NCI-H1417 treated with DMSO at 0.1 percent for 48 hours (cell line): ENCODE measurements at places on chromosomes 1 and 21.

DNA sequence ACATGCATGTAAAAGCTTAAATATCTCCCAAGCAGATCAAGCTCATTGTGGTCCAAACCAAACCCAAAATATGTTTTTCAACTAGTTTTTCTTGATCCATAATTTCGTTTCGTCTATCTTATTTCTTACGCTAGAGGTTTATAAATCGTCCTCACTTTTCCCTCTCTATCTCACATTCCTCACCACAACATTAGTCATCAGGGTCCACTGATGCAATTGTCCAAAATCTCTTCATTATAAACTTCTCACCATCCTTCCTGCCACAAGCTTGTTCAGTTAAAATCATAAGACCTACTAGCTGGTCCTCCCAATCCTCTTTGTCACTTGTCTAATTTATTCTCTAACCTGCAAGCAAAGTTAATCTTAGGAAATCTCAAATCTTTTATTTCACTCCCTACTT lies 173.0 kb upstream of the PALMD start:
- DNase-seq: no peak

DNA sequence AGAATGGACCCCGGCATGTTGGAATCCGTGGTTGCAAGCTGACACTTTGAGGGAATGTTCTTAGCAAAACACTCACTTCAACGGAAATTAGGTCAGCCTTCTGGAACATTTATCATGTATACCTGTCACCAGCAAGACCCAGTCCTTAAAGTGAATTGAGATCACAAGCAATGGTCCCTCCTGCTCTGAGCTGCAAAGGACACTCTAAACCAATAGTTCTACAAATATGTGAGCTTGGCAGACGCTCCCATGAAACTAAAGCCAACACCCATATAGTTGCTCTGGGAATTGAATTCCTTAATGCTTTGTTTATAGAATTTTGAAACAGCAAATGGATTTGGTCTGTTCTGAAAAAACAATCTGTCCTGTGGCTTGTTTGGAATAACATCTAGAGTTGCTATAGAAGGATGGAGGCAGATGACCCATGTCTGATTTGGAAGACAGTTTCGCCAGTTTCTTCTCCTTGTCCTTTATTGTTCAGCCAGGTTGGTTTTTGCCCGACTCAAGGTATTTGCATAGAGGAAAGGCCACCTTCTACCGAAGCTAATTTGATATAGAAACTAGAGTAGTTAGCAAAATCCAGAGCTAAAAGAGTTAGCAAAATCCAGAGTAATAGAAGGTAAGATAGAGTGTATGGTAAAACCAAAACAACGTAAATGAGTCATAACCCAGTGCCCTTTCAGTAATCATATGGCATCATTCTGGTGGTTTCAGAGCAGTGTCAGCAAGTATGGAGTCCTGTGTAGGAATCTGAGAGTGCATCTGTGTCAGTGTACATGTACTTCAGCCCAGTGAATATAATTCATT lies 236.2 kb downstream of the NFIA start:
- no peak for DNase-seq

DNA sequence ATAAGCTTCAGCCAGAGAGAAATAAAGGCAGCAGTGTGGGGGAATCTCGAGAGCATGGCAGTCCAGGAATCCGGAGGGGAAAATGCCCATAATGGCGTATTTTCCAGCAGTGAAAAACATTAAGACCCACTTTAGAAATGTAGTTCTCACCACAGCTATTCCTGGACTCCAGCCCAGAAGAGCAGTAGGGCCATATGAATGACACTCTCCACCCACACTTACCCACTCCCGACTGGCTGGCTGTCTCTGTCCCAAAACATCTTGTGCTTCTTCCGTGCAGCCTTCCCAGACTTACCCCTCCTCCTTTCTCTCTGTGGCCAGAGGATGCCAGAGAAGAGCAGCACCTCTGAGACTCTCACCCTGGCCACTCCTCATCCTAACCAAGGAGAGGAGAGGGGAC lies 56.4 kb downstream of the TRABD2B start:
- no peak for DNase-seq

- no peak for DNase-seq
These were observed 60.5 kb downstream of the TAS1R2 start for GRCh38 chr1:18798946-18799345.

DNA sequence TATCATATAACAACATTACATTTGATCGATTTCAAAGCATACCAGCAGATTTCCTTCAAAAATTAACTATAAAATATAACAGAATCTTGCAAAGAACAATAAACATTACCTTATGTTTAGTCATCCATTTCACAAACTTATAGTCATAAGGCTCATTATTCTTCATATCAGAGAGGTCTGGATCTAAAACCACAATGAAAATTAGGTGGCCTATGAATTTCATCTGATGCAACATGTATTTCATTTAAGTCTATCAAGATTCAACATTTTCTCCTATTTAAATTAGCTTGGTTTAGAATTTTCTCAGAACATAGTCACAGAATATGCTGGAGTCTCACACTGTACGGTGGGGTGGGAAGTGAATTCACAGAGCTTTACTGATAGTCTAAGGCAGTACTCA lies 49.2 kb downstream of the KYAT3 start:
- no peak for DNase-seq

- no peak for DNase-seq
These were observed 73.5 kb downstream of the JAK1 start for GRCh38 chr1:64892576-64893573.

- no peak for DNase-seq
These were observed 22.0 kb upstream of the RNF187 start for GRCh38 chr1:228465141-228465540.

DNA sequence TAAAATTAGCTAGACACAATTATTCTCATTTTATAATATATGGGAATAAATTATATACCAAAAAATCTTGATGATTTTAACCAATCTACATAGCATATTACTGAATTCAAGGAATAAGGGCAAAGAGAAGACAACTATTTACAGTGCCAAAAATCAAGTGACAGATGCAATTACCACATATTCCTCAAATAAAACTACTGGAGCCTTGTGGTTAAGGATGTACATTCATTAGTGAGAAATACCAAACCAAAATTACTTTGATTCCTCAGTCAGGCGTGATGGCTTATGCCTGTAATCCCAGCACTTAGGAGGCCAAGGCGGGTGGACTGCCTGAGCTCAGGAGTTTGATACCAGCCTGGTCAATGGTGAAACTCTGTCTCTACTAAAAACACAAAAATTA lies 68.8 kb upstream of the RBM34 start:
- no peak for DNase-seq

GRCh38 chr1:22612671-22613571 lies 23.5 kb upstream of the C1QA start:
- DNase-seq: no peak

GRCh38 chr1:199573047-199573446 lies 454.5 kb upstream of the NR5A2 start:
- no peak for DNase-seq

DNA sequence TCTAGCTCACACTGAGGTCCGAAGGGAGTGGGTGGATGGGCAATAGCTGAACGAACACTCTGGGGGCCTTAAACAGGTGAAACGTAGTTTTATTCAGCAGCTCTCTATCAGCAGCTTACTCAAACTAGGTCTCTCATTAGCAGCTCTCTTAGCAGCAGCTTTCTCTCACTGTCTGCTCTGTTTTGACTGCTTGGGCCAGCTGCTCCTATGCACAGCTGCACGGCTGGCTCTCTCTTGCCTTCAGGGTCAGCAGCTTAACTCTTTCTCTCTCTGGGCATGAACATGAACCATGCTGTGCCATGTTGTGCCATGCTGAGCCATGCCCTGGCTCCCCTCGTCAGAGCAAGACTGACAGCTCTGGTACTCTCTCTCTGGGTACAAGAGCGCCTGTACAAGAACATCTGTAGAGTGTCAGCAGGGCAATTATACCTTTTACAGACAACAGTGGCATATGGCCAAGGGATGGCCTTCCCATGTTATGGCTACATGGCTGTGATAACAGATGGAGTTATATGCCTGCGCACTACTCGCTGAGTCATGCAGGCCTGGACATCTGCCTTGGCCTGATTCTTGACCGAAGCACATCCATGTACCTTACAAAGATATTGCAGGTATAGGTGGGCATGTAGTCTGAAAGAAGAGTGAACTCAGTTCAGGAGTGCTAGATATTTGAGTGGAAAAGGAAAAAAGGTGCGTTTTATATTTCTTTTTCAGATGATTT lies 152.4 kb downstream of the LEPR start:
- no peak for DNase-seq

DNA sequence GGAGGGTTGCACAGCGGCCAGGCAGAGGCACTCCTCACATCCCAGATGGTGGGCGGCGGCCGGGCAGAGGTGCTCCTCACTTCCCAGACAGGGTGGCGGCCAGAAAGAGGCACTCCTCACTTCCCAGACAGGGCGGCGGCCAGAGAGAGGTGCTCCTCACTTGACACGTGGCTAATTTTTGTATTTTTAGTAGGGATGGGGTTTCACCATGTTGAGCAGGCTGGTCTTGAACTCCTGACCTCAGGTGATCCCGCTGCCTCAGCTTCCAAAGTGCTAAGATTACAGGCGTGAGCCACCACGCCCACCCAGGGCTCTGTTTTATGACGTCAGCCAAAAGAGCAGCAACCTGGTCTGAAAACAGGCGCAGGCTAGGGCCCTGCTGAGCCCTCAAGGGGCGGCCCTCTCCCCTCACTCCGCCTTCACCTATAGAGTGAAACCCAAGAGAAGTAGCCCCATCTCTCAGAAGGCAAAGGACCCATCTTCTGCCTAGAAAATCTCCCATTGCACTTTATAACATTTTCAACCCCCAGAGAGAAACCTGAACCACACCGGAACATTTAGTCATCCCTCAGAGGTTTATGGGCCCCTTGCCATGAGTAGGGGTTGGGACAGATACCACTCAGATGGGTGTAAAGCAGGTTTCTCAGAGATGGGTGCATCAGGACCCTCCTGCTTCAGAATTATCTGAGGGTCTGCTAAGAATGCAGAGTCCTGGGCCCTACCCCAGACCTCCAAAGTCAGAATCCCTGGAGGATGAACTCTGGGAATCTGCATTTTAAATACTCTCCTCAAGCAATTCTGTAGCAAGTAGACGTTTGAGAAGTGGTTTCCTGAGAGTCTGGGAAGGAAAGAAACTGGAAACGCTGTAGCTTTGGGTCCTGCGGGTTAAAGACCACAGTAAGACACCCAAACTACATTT lies 40.8 kb downstream of the CDK18 start:
- DNase-seq: no peak

GRCh38 chr1:1109743-1110142 lies 6.1 kb downstream of the C1orf159 start:
- no peak for DNase-seq

GRCh38 chr1:94688646-94689045 lies 131.5 kb upstream of the SLC44A3 start:
- no peak for DNase-seq

- DNase-seq: no peak
These were observed 323.1 kb downstream of the HHIPL2 start for GRCh38 chr1:222224636-222225315.

DNA sequence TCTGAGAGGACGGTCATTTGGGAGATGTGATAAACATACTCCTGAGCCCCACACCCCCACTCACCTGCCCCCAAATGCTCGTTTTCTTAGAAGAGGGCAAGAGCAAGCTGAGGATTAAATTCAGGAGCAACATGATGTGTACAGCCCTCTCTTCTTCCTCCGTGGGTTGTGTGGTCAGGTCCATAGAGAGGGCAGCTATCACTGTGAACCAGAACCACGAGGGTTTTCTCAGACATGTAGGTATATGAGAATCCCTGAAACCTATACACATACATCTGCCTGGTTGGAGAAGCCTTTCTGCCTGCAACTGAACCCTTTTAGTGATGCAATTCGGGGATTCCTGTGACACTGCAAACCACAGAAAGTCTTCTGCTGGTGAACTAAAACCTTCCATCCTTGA lies 38.9 kb downstream of the PGM1 start:
- DNase-seq: no peak

- DNase-seq: no peak
These were observed 331.9 kb downstream of the TGFB2 start for GRCh38 chr1:218677026-218677425.

- DNase-seq: no peak
These were observed 209.5 kb upstream of the GALNT2 start for GRCh38 chr1:229857585-229857984.

GRCh38 chr1:40848530-40849189 lies 13.5 kb downstream of the CITED4 start:
- DNase-seq: peak; percentile 53

DNA sequence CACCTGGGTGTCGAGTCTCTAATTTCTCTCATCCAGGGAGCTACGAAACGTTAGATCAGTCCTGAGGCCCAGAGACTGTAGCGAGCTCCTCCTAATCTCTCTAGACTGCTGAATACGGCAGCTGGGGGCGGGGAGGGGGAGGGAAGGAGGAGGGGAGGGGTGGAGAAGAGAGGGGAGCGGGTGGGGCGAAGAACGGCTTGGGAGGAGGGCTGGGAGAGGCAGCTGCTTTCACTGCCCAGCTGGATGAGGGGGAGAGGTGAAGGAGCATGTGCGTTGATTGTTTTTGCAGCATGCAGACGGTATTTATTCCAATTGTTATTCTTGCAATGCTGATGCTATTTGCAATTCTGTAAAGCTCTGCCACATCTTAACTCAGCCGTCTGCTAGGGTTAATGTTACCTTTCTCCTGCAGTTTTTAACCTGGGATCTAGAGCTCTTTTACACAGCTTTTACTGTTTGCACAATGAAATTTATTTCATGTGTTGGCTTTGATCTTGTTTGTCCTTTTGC lies 790 bp downstream of the DNAJC6 start:
- DNase-seq: peak; percentile 66

- DNase-seq: no peak
These were observed 16.5 kb downstream of the CTSS start for GRCh38 chr1:150748878-150749719.

DNA sequence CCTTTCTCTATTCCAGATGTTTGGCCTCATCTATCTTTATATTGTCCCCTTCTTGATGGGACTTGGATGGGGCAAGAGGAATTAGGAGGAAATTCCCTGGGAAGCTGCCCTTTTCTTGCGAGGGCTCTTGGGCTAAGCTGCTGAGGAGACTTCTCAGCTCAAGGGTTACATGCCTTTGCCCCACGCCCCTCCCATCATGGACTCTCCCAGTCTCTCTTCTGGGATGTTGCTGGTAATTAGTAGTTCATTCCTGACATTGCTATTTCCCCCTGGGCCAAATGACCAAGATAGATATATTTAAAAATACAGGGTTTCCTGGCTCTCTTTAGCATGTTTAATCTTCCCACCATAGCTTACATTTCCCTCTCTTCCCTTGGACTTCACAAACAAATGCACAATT lies 90.6 kb upstream of the RALGPS2 start:
- no peak for DNase-seq

GRCh38 chr1:81936853-81937252 lies 136.1 kb downstream of the ADGRL2 start:
- DNase-seq: no peak

- DNase-seq: no peak
These were observed 24.2 kb upstream of the NPPB start for GRCh38 chr1:11882814-11883538.

- no peak for DNase-seq
These were observed 49.0 kb downstream of the CLDN17 start for GRCh38 chr21:30117631-30118030.
